ENCODE measurements at places on chromosomes 1 and 21.

DNA sequence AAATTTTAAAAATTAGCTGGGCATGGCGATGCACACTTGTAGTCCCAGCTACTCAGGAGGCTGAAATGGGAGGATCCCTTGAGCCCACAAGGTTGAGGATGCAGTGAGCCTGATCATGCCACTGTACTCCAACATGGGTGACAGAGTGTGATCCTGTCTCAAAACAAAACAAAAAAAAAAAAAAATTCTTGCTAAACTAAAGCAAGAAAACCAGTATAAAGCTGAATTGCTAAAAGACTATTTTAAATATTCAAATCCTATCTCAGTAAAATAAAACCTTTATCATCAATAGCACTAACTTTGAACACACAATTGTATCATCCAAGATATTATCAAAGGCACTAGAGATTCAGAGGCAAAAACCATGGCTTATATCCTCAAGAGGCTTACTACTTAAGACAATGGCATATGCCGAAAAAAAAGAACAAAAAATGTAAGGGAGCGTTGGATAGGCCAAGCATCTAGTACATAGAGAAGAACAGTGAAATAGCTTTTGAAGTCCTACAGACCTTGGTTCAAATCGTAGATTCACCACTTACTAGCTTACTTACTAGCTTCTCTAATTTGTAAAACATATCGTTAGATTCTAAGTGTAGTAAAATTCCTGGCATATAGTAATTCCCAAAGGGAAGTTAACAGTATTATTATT, 3.6 kb downstream of the EPS15 start:
- no peak for DNase-seq

DNA sequence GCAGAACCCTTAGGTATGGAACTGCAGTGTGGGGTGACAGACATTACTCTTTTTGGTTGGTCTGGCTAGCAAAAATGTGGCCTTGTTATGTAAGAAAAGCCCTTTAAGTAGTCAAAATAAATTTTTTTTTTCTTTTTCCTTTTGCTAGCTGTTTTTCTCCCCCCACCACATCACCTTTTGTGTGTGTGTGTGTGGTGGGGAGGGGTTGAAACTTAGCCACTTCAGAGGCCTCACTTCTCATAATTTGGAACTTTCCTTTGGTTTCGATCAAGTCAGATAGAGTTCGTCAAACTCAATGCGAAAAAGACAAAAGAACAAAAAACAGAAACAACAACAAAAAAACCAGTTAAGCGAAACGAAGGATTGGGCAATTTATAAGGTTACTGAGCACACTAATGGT, 1.9 kb upstream of the PRMT2 start:
- DNase-seq, result no peak

DNA sequence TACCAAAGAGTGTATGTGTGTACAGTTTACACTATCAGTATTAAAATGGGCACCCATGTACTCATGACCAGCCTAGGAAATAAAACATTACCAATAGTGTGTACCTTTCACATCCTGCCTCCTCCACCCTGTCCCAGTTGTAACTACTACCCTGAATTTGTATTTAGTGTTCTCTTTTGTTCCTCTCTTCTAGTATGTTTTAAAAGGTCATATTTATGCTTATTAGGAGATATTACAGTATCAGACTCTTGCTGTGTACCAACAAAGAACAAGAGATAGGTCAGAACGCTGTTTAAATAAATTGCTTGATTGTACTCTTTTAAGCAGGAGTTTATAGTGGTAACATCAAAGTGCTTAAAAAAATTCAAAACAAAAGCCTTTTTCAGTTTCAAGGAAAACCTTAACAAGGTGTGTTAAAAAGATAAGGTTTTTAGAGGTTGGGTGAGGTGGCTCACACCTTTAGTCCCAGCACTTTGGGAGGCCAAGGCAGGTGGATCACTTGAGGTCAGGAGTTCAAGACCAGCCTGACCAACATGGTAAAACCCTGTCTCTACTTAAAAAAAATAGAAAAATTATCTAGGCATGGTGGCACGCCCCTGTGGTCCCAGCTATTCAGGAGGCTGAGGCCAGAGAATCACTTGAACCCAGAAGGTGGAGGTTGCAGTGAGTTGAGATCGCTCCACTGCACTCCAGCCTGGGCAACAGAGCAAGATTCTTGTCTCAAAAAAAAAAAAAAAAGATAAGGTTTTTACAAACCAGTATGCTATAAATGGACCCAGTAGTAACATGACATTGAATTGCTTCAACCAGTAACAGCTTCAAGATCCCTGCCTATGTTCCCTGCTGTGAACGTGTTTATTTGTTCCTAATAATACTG, 35.9 kb downstream of the MPZL1 start:
- no peak for DNase-seq

- no peak for DNase-seq
These were observed 39.6 kb downstream of the UBE2T start for GRCh38 chr1:202302166-202302565.

GRCh38 chr1:53545663-53546408, 86.6 kb downstream of the DMRTB1 start:
- DNase-seq, result peak; percentile 47

- DNase-seq, result no peak
These were observed 13.4 kb downstream of the PLA2G5 start for GRCh38 chr1:20083178-20083944.

DNA sequence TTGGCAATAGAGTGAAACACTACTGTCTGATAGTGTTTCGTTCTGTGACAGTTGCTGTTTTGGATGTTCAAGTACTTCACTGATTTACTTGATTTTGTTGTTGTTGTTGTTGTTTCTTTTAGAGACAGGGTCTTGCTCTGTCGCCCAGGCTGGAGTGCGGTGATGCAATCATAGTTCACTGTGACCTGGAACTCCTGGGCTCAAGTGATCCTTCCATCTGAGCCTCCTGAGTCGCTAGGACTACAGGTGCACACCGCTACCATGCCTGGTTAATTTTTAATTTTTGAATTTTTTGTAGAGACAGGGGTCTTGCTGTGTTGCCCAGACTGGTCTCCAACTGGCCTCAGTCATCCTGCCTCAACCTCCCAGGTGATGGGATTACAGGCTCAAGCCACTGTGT, 2.3 kb downstream of the ATF6 start:
- no peak for DNase-seq

DNA sequence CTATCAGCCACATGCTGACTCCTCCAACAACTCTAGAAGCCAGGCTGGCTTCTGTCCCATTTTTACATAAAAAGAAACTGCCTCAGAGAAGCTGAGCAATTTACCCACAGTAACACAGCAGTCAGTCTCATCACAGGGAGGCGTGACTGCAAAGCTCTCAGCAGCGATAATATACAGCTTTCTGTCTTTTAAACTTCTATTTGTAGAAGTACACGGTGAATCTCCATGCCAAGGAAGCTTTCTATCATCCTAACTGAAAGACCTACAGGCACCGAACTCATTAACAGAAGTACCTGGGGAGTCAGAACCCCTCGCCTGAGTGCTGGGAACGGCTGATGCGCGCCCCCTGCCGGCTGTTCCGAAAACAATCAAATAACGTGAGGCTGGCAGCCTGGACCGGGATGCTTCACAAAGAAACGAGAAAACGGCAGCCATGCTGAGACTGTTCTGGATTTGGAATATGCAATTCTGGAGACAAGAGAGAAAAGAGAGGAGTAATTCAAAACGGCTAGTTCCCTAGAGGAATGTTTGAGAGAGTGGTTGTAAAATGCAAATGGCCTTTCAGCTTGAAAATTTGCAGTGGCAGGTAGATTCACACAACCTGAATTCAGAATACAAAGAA, 43.5 kb upstream of the RAB4A start:
- peak; percentile 93 for DNase-seq

DNA sequence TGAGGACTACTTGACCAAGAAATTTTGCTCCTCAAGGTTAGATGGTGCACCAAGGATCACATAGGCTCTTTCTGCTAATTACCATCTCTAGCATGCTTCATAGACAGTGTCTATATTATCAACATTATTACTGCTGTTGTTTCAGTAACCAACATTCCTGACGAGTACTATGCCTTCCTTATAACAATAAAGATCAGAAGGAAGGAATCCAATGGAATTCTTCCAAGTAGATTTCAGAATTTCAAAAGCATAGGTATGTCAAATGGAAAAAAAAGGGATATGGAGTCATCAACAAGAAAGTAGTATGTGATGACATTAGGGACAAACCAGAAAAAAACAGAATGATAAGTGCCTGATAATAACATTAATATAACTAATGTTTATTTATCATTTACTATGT, 39.6 kb upstream of the LPGAT1 start:
- DNase-seq, result no peak

DNA sequence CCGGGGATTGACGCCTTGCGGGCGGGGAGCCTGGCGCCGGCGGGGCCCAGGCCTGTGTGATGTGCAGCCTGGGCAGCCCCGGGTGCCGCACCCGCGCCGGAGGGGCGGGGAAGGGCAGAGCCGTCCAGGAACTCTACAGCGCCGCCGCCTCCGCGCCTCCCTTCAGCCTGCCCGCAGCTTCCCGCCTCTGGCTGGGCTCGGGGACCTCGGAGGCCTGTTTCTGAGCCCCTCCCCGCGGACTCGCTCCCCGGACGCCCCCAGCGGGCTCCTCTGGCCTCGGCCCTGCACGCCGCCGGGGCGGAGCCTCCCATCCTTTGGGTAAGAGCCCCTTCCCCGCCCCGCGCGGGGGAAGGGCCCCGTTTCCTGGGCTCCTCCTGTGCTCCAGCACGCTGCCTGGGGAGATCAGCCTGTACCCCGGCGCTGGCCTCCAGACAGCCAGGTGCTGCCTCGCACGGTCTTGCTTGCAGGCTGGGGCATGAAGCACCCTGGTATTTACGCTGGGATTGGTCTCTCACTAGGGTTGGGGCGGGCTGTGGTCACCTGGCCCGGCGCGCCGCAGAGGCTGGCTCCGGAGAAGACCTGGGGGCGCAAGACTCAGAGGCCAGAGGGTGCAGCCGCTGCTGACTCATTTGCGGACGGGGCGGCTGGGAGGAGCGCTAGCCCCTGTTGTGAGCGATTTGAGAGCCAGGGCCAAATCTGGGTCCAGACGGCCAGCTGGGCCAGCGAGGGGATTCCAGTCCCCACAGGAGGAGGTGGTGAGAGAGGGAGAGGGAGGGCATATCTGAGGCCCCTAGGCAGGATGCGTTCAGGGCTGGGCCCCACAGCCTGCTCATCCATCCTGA, 5.7 kb upstream of the ACOT11 start:
- peak; percentile 98 for DNase-seq
